GM23248 (cell line): ENCODE measurements at places on chromosomes 3 and 15. TPM values are rescaled to one million over a fixed set of nuclear protein-coding genes. Genes with fewer than 3 reads are reported as not detected.

Gene ATP13A5
- not detected in 2 replicates for total RNA-seq

Gene FGF12
- total RNA-seq, result not detected in 2 replicates

Gene DAZL
- not detected in 2 replicates for total RNA-seq

Gene BFSP2
- not detected in 2 replicates for total RNA-seq

Gene CCK
- 0.97 TPM in 1 of 2 replicates, not detected in the other for total RNA-seq

- DNase-seq, result no peak
Measured at GRCh38 chr15:52104532-52105004, 8.0 kb downstream of the BCL2L10 start.

GRCh38 chr15:82177291-82178010, 85.1 kb downstream of the EFL1 start:
- DNase-seq, result peak; percentile 86

DNA sequence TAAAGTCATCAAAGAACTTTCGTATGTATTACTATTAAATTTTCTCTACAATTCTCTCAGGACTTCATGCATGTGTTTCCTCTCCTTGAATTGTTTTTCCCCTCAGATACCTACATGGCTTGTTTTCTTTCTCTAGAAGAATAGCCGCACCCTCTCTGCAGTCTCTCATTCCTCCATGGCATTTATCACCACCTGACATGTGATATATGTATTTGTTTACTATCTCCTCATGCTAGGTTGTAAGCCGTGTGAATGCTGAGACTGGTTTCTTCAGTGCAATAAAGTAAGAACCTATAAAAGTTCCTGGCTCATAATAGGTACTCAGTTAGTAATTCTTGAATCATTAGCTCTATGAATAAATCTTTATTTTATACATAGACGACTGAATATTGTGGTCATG, 149.2 kb downstream of the CNTN4 start:
- no peak for DNase-seq

DNA sequence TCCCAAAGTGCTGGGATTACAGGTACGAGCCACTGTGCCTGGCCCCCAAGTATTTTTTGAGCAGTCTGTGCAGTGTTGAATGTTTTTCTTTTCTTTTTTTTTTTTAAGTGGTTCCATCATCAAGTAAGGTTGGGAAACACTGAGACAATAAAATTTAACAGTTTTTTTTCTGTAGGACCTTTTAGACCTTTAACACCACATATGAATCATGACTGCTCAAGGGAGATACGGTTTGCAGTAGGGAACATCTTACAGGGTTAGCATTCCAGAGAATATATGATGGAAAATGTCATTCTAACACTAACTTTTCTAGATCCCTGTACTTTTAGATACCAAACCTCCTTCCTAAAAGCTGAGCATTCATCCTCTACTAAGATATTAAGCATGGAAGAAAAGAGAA, 41.7 kb downstream of the SNX4 start:
- peak; percentile 78 for DNase-seq

- no peak for DNase-seq
Measured at GRCh38 chr3:117017135-117017894, 307.7 kb downstream of the TUSC7 start.

- peak; percentile 20 for DNase-seq
Measured at GRCh38 chr3:42872718-42873117, 3.0 kb downstream of the CYP8B1 start.

DNA sequence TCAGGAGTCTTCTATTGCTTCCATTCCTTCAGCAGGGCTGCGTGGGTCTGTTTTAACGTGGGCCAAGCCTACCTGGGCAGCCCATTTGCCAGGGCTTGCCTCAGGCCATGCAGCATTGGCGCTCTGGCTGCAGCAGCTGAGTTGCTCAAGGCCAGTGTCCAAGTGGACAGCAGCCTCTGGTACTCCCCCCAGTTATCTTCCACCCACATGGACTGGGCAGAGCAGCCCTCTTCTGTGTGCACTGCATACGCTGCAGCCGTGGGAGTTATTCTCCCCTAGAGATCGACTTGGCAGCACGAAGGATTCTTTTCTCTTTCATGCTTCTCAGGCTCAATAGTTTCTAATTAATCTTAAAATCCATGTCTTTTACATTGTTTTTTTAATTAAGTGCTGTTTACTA, 6.9 kb upstream of the CAPN3 start:
- DNase-seq, result no peak

- peak; percentile 65 for DNase-seq
Measured at GRCh38 chr3:127614928-127615589, 13.9 kb upstream of the PODXL2 start.

DNA sequence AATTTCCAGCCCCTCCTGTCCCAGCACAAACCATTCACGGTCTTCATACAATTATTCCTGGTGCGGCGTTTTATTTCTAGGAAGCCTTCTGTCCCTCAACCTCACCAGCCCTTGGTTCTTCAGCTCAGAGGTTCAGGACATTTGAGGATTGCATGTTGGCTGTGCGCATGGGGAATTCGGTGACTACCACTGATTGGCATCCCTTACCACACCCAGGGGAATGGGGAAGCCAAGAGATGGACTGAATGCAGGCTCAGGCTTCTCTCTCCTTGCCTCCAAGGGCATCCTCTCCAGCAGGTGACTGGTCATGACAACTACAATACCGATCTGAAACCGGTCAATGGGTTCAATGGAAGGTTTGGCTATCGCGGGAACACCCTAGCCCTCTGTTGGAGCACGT, 153.8 kb downstream of the MTHFS start:
- peak; percentile 43 for DNase-seq

GRCh38 chr15:99104788-99105513, at the start of gene SYNM:
Gene SYNM, plus strand, starts transcription at chr15:99105080. Its CDS starts 120 bp downstream, at chr15:99105200.
- peak; percentile 81 for DNase-seq

DNA sequence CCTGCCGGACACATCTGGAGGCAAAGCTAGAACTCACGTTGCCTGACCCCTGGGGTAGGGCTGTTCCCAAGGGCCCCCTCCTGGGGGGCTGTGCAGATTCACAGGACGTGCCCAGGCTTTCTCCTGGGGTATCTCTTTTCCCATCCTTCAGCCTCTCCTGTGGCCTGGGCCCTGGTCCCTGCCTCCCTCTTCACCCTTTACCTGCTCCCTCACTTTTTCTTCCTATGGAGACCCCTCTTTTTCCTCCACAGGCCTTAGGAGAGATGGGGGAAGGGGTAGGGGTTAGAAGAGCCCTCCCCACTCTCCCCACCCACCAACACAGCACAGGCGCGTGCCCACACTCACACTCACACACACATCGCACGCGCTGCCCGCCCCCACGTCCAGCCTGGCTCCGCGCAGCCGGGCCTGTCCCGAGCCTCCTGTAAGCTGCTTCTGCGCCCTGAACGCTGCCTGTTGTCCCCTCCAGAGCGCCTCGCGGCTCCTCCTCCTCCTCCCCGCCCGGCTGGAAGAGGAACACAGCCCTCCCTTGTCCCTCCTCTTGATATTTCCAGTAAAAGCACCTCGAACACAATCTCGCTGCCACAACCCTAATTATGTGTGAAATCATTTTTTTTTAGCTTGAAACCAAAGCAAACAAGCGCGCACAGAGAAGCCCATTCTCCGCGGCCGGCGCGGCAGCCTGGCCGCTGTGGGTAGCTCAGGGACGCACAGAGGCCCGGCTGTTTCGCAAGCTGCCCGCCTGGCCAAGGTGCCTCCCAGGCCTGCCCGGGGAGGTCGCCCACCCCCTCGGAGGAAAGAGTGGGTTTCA, 33.9 kb upstream of the ACAN start:
- peak; percentile 15 for DNase-seq

DNA sequence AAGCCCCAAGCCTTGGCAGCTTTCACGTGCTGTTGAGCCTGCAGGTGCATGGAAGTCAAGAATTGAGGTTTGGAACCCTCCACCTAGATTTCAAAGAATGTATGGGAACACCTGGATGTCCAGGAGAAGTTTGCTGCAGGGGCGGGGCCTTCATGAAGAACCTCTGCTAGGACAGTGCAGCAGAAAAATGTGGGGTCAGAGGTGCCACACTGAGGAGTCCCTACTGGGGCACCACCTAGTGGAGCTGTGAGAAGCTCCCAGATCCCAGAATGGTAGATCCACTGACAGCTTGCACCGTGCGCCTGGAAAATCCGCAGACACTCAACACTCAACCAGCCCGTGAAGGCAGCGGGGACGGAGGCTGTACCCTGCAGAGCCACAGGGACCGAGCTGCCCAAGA, 201.6 kb downstream of the OCA2 start:
- no peak for DNase-seq

GRCh38 chr15:50281427-50281826, 15.9 kb upstream of the HDC start:
- no peak for DNase-seq

GRCh38 chr3:186511245-186511644, 32.9 kb downstream of the CRYGS start:
- no peak for DNase-seq

GRCh38 chr15:77067691-77068367, 3.1 kb downstream of the TSPAN3 start:
- no peak for DNase-seq

GRCh38 chr3:35666888-35667287, 27.6 kb downstream of the ARPP21 start:
- DNase-seq, result no peak

- DNase-seq, result no peak
Measured at GRCh38 chr3:44991326-44991725, 15.3 kb downstream of the EXOSC7 start.
